ENCODE measurements at places on chromosomes 5 and 9.
A peak's percentile ranks its signal among the peaks of the same experiment; 100 is the strongest.

- DNase-seq = no peak
Measured at GRCh38 chr9:38154501-38155421, 85.7 kb upstream of the SHB start.

DNA sequence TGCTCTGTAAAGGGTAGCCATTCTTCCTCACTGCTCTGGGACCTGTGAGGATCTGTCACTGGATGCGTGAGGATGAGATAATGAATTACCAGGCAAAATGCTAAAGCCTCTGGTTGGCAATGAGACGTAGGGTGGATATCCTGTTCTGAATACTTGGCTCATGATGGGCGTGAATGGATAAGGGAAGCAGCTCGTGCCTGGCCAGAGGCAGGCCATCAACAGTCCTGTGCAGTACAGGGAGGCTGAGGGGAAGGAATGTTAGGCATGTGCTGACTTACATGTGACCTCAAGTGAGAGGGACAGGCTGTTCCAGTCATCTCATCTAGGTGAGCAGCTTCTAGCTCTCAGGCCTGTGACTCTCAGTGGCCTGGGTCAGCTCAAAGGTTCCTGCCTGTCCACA, 172.8 kb downstream of the CARTPT start:
- DNase-seq = no peak

DNA sequence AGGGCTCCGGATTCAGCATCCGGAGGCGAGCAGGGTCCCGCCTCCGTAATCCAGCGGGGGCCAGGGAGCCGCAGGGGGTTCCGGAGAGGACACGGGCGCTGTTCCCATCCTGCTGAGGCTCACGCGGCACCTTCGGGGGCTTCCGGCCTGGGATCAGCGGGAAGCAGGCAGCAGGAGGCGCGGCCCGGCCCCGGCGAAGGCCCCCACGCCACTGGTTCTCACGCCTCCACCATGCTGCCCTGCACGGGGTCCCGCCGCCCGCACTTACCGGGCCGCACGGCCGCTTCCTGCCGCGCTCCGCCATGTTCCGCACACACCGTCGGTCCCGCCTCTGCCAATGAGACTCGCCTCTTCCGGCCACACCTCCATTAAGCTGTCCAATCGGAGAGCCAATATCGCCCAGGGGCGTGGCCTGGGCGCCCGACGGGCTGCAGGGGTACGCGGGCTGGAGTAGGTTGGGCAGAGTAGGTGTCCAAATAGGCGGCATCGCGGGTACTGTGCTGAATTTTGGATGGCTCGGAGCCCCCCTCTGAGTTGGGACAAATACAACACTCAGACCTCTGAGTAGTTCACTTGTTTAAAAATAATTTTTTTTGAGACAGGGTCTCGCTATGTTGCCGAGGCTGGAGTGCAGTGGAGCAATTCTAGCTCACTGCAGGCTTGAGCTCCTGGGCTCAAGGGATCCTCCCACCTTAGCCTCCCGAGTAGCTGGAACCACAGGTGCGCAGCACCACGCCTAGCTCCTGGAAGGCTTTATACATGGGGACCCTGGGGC, at the start of gene SPOUT1:
Gene SPOUT1, minus strand, starts transcription at position 318 of the 775 bp plus-strand sequence. Its CDS starts 14 bp downstream, at position 304.
- peak; percentile 84 for DNase-seq

DNA sequence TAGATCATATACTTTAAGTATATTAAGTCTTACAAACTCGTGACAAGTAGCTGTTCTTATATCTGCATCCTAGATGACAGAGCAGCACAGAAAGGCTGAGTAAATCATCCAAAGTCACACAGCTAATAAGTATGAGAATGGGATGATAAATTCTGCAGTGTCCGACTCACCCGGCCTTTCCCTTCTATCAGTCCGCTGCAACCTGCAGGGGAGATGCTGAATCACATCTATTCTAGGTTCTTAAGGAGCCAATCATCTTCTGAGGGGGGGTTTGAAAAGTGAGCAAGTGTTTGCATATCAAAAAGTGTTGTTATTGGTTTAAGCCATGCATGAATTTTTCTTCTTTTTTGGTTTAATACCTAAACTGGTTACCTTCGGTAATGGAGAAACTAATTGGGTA, 38.9 kb downstream of the ADAMTS16 start:
- no peak for DNase-seq

DNA sequence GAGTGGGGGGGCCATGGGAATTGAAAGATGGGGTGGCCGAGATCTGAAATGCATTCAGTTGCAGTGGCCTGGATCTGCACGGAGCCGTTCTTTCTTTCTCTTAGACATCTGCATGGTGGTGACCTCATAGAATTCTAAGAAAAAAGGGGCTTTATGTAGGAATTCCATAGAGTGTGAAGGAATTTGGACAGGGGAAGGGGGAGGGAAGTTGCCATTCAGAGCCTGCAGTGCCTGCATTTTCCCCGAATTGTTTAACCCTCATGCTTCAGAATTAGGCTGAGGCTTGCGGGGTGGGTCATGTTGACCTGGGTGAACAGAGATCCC, 4.9 kb downstream of the NEK6 start:
- DNase-seq = no peak

GRCh38 chr9:92720807-92721535, 43.7 kb downstream of the BICD2 start:
- DNase-seq = no peak

GRCh38 chr5:112597831-112598230, 139.9 kb upstream of the APC start:
- DNase-seq = no peak

- DNase-seq = no peak
Measured at GRCh38 chr9:103397868-103398600, 402.9 kb downstream of the CYLC2 start.

DNA sequence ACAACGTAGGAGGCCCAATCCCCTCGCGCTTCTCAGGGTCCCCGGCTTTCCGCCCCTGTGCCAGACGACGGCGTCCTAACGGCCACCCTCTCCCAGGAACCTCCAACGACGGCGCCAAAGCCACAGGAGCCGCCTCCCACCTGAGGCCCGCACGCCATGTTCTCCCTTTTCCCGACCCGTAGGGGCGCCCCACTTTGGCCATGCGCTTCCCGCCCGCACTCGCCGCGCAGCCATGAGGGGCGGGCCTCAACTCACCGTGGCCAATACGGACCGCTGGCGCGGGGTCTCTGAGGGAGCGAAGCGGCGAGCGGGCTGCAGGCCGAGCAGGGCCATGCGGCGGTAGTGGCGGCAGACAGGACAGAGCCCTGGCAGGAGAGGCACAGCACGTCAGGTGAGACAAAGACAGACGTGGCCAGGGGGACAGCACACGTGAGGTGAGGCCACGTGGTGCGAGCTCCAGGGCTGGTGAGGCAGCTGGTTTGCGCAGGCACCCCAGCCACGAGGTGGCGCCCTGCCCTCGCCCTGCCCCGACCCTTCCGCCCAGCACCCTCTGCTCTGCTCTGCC, 1005.5 kb upstream of the PTPRD start:
- DNase-seq = no peak

- no peak for DNase-seq
Measured at GRCh38 chr5:104643320-104643719, 1080.7 kb upstream of the NUDT12 start.

DNA sequence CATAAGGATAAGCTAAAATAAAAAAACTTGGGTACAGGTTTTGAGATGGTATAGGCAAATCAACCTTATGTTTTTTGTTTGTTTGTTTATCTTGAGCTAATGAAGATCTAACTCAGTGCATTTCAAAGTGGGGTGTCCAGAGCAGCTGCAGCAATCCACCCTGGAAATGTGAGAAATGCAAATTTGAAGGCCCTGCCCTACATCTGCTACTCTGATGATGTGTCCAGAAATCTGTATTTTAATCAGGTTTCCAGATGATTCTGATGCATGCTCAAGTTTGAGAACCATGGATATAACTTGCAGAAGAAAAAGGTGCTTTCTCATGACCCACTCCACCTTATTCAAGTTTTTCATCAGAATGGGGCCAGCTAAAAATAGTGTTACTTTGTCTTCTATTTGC, 467.0 kb downstream of the NTRK2 start:
- no peak for DNase-seq

DNA sequence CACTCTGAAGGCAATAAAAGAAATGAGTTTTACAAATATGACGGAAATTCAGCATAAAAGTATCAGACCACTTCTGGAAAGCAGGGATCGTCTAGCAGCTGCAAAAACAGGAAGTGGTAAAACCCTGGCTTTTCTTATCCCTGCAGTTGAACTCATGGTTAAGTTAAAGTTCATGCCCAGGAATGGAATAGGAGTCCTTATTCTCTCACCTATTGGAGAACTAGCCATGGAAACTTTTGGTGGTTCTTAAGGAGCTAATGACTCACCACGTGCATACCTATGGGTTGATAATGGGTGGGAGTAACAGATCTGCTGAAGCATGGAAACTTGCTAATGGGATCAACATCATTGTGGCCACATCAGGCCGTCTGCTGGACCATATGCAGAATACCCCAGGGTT, 93.5 kb upstream of the RGMB start:
- no peak for DNase-seq

GRCh38 chr5:90941002-90941720, 382.6 kb downstream of the ADGRV1 start:
- no peak for DNase-seq

GRCh38 chr5:170781946-170782345, 1.6 kb upstream of the GABRP start:
- DNase-seq = no peak

GRCh38 chr9:80052830-80053229, 481.1 kb downstream of the TLE4 start:
- no peak for DNase-seq

DNA sequence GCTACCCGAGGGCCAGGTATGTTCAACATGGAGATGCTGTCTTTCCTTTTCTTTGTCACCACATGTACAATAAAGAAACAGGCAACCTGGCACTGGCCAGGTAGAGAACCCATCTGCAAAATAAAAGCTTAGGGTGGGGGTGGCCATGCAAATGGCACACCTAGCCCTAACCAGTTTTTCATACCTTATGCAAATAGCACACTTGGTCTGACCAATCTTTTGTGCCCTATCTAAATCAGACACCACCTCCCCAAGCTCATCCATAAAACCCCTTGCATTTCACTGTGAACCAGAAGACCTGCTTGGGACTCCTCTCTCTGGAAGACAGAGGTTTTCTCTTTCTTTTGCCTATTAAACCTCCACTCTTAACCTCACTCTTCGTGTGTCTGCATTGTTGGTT, 33.9 kb downstream of the JAKMIP2 start:
- DNase-seq = no peak

GRCh38 chr9:3532158-3532557, 6.4 kb upstream of the RFX3 start:
- no peak for DNase-seq

- no peak for DNase-seq
Measured at GRCh38 chr5:179302499-179303185, 42.6 kb downstream of the ADAMTS2 start.

GRCh38 chr5:180647941-180648500, 1.4 kb downstream of the FLT4 start:
- no peak for DNase-seq

- DNase-seq = no peak
Measured at GRCh38 chr5:9151684-9152427, 394.0 kb downstream of the SEMA5A start.

DNA sequence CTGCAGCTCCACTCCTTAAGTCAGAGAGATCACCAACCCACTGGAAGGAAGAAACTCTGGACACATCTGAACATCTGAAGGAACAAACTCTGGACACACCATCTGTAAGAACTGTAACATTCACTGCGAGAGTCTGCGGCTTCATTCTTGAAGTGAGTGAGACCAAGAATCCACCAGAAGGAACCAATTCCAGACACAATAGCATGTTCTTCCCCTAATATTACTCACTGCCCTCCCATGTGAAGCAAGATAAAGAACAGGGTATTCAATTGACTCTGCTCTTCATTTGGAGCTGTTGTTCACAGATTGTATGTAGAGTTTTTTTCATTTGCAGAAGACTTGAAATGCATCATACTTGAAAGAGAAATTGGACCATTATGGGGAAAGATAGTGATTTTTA, 10.8 kb downstream of the SAXO1 start:
- DNase-seq = no peak

- DNase-seq = no peak
Measured at GRCh38 chr5:95620030-95620869, at the start of gene GPR150. TSS of gene GPR150 (plus strand) at chr5:95620087. CDS start at chr5:95620276, 189 bp downstream.

GRCh38 chr5:72012906-72013305, 94.4 kb upstream of the MAP1B start:
- no peak for DNase-seq

DNA sequence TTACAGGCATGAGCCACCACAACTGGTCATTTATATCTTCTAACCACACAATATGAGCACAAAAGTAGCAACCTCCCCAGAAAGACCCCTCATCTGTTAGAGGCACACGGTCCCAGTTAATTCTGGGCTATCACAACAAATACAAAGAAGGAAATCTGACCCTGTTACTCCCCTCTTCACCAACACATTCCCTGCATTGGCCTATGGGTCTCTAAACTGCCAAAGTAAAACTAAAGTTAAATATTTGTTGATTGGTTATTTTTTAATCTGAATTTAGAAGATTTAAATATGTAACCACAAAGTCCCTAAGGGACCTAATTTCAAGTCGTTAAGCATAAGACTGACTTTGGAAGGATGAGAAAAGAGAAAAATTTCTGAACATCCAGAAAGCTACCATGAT, 496.7 kb upstream of the NMUR2 start:
- no peak for DNase-seq

DNA sequence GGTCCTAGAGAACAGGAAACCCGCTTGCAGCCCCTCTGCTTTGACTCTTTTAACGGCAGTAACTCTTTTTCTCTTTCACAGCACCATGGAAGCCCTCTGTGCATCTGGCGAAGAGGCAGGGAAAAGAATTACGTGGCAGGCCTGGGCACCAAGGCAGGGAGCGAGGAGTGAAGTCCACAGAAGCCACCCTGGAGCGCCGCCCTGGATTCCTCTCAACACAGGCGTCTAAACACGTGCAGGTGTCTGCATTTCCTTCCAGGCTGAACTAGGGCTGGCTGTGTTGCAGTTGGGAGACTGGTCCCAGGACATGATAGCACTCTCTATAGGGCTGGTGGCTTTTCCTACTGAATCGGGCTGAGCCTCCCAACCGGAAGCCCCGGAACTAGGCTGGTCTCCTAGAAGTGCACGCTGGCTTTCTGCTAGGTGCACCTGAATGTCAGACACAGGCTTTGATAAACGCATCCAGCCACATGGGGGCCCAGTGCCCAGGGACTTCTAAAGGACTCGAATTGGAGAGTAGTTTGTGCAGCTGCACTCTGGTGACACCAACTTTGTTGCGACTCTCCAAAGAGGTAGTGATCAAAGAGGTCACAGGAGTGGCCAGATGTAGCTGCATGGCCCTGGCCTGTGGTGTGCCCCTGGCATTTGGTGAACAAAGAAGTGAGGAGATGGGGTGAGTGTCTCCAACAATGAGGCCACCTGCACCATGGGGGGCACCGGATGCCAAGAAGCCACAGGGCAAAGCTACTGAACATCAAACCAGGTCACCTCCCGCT, 54.5 kb downstream of the AK8 start:
- no peak for DNase-seq

DNA sequence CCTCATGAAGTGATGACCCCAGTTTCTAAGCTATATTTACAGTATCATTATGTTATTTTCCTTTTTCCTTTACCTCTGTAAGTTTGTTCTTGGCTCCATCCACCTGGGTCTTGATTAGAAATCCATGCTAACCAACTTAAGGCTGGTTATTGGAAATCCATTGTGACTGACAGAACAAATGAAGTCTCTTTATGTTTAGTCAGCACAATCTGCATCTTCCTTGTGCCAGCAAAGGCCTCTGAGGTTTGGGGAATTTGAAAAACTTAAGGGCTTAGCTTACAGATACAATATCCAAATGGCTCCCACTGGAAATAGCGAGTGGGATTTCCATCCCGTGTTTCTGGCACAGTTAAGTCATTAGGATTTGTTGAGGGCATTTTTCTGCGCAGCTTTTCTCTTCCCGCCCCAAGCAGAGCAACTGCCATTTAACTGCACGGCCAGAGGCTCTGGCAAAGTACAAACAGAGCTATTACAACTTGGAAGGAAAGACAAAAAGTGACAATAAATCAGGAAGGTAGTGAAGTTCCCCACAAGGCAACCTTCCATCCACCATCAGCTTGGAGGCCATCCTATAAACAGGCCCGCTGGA, 64.2 kb downstream of the DCP2 start:
- DNase-seq = no peak

Measured in stimulated activated CD4-positive, alpha-beta T cell treated with anti-CD3 and anti-CD28 coated beads, Interleukin-1b, Interleukin-23, amount 100 ng/mL, for 24 hours (primary cell).